Nucleus accumbens (tissue), 56 donors: ENCODE measurements at places on chromosomes 16 and 17.

GRCh38 chr16:84810518-84811273 lies 9.1 kb upstream of the CRISPLD2 start:
- DNase-seq, result no peak

GRCh38 chr17:46878055-46878454 lies 26.7 kb downstream of the WNT9B start:
- DNase-seq, result peak; percentile 9

DNA sequence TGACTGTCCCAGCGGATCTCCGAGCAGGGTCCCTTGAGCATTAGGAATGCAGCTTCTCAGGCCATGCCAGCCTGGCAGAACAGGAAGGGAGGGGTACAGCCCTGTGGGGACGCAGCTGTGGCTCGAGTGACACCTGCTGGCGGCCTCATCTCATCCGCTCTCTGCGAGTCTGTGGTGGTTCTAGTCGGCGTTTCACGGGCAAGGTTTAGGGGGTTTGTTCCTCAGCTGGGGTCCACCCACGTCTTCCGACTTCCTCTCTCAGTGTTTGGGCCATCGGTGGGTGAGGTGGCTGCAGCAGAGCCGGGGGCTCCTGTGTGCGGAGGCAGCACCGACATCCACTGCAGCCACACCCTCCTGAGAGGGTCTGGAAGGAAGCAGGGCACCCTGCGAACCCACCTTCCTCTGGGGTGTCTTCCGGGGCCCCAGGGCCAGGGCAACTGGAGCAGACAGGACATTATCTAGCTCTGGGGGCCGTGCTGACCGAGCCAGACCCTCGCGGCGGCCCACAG lies 33.3 kb downstream of the JPH3 start:
- peak; percentile 5 for DNase-seq

DNA sequence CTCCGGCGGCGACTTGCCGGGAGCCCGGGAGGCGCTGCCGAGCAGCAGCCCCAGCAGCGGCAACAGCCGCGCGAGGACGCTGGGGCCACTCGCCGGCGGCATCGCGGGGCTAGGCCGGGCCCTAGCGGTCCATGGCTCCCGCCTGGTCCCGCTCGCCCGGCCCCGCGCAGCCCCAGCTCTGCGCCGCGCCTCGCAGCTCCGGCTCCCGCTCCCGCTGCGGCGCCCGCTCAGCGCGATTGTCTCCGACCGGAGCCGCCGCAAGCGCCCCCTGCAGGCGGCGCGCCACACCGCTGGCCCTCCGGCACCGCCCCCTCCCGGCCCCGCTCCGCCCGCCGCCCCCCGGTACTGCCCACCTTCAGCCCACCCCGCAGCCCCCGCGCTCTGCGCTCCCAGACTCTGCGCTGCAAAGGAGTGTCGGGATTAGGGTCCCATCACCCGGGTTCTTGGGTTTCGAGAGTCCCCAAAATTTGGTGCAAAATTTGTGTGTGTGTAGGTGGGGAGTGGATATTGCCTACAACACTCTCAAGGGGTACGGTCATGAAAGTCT lies at the start of gene FAM171A2:
Gene FAM171A2 (minus strand): TSS at position 241 of the 547 bp plus-strand sequence. CDS start 139 bp downstream, at position 102.
- no peak for DNase-seq

GRCh38 chr16:72083778-72084404 lies 9.5 kb downstream of the TXNL4B start:
- DNase-seq, result no peak

- no peak for DNase-seq
These were observed 1.9 kb downstream of the PPP4C start for GRCh38 chr16:30077656-30078055.

GRCh38 chr16:25108054-25108453 lies 3.5 kb upstream of the LCMT1 start:
- DNase-seq, result no peak

GRCh38 chr17:62064791-62065563 lies at the start of gene MED13:
TSS of gene MED13 (minus strand) at chr17:62065278. CDS start at chr17:62065205, 73 bp downstream.
- peak; percentile 48 for DNase-seq

DNA sequence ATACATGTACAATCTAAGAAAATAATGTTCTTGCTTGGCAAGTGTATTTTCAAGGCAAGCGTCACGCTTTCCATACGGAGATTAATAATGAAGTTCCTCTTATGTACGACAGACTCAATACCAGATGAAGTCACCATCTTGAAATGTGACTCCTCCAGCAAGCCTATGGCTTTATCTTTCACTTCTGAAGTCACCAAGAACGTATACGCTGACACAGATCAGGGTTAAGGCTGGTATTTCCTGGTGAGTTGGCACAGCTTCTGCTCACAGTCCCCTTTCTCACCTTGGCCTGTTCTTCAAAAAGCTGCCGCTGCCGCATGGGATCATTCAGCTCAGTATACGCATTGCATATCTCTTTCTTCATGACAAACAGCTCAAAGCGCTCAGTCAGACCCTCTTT lies 6.1 kb upstream of the ADAT1 start:
- no peak for DNase-seq

DNA sequence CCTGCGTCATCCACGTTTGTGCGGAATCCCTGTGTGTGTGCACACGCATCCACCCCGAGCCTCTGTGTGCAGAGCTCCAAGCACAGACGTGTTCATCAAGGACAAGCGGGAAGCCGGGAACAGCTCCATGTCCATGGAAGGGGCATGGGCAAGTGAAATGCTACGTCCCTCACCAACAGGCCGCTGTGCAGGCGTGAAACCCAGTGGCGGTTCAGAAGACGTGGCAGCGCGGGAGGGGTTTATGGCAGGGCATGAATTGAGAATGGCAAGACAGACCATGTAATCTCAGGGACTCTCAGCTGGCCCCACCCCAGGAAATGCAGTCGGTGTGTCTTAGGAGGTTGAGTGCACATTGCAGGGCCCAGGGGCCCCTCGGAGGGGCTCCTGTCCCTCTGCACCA lies 52.7 kb downstream of the TBC1D16 start:
- DNase-seq, result no peak

DNA sequence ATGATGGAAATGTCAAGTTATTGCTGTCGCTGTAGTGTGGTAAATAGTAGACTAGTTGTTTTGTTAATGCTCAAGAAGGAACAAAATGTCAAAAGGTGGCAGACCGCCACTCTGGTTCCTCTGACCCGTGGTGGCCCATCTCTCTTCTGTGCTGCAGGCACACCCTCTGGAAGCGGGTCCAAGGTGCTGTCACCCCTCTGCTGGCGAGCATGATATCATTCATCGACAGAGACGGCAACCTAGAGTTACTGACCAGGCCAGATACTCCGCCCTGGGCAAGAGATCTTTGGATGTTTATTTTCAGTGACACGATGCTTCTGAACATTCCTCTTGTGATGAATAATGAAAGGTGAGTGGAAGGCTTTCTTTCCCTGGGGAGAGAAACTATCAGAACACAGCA lies 56.8 kb upstream of the ENDOV start:
- no peak for DNase-seq

DNA sequence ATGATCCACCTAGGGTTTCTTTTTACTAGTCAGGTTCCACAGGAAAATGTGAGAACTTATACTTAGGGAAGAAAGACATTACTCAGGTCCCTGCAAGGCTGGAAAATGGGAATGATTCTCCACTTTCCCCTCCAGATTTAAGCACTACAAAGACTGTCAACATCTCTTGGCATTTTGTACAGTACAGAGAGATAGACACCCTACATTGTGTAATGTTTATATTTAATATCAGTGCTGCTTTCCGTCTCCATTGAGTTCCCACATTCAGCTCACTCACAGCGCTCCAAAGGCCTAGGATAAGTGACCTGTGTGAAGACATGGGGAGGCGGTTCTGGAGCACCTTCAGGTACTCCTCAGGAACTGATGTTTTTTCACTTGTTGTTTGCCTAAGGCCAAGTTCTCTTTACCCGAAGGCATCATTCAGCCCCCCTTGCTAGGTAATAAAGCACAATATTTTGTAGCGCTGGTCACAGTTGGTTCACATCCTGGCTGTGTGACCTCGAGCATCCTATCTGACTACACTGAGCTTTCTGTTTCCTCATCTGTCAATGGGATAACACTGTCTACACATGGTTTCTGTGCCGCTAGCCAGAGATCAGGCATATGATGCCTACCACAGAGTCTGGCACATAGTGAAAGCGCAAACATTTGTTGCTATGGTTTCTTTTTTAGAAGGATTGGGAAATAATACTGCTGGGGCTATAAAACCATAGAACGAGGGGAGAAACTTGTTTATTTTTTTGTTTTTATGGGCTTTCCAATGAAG lies 226.6 kb downstream of the ZFHX3 start:
- no peak for DNase-seq

- no peak for DNase-seq
These were observed 15.9 kb downstream of the CHMP1A start for GRCh38 chr16:89641458-89642119.

DNA sequence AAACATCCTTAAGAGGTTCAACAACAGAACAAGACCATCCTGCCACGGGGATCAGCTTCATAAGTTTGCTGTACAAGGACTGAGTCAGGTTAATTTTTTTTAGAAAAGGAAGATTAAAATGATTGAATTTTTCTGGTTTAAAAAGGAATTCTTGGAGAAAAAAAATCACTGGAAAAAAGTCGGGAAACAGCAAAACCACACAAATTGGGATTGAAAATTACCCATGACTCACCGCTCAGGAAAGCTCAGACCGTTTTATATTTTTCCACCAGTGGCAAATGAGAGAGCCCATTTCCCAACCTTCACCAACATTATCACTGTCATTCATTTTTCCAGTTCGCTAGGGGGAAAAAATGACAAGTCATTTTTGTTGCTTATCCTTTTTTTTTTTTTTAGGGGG lies 46.6 kb downstream of the MRM3 start:
- DNase-seq, result no peak
